SIG-M5 (cell line): ENCODE measurements at places on chromosomes 13 and 19.

DNA sequence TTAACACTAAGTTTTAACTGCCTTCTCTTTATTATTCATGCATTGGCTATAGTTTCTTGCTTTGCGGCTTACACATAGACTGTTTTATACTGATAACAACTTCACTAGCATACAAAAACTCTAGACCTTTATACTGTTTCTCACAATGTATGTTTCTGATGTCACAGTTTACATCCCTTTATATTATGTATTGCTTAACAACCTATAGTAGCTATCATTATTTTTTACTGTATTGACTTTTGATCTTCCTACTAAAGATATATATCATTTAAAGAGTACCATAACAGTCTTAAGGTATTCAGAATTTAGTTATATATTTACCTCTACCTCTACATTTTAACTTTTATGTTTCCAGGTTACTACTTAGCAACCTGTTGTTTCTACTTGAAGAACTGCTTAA, 543.3 kb upstream of the ARGLU1 start:
- DNase-seq, result no peak

- DNase-seq, result no peak
Measured at GRCh38 chr13:91369441-91369831, 21.9 kb downstream of the MIR17HG start.

- no peak for DNase-seq
Measured at GRCh38 chr13:108496362-108497210, 132.8 kb upstream of the MYO16 start.

DNA sequence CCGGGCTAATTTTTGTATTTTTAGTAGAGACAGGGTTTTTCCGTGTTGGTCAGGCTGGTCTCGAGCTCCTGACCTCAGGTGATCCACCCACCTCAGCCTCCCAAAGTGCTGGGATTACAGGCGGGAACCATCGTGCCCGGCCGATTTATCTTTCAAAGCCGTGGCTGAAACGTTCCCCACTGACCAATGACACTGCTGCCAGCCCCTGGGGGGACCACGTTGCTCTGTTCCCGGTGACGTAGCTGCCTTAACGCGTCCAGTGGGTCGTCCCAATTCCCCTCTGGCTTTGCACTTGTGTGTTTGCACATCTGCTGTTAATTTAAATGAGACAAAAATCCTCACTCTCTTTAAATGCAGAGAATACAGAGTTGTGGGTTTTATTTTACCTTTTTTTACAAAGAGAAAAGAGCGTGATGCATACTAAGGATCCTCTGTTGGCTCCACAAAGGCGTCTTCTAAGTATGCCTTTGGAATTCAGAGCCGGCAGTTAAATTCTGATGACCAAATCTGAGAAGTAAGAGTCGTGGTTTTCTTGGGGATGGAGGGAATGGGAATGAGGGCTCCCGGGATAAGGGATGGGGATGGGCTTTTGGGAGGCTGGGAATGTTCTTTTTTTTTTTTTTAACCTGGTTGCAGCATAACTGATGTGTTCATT, 18.6 kb upstream of the LMTK3 start:
- no peak for DNase-seq

GRCh38 chr13:106526738-106527444, 8.6 kb downstream of the EFNB2 start:
- DNase-seq, result no peak
